Motor neuron (in vitro differentiated cells): ENCODE measurements at places on chromosomes 6 and 20.

DNA sequence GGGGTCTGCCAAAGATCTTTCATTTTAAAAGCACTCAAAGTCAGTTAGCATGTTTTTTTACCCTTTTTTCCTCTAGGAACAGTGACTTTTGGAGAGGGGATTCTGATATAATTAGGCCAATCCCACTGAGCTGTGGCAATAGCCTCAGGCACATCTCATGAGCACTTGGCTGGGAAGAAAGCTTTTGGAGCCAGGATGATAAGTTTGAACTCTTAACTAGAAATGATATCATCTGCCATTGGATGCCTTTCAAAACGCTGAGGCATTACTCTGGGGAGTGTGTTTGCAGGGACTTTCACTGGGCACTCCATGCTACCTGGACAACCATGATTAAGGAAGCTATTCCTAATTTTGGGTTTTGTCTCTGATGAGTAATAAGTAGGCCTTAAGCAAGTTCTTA is 3.7 kb downstream of the SCGN start:
- no peak for ATAC-seq

GRCh38 chr6:1068068-1068467 is 243.8 kb upstream of the FOXQ1 start:
- ATAC-seq: no peak

DNA sequence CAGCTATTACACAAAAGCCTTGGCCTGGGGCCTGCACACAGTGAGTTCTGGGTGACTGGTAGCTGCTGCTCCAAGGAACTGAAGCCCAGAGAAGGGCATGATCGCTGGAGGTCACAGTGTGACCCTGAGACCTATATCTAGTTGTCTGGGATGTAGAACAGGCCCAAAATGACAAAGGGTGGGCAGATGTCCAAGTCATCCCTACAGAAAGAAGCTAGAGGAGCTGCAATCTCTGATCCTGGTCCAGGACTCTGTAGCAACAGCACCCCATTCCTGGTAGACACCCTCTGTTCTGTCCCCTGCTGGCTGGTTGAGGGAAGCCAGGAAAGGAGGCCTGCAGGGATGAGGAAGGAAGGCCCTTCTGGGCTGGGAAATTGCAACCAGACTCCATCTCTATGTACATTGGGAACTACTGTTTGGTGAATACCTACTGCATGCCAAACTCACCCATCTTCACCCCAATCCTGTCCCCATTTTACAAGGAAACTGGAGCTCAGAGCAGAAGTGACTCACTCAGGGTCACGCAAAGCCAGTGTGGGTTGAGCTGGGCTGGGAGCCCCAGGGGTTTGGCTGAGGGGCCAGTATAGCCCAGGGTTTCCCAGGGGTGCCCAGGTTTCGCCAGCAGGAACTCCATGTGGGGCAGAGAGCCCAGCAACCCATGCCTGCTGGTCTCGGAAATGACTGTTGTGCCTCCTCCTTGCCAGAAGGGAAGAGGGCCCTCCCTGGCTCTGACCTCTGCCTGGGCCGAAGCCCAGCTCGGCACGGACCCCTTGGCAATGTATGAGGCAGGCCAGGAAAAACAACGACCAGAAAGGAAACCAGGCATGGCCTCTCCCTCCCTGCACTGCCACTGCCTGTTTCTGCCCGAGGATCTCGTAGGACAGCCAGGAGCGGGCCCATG is 44.9 kb upstream of the TLDC2 start:
- ATAC-seq: no peak

- no peak for ATAC-seq
Measured at GRCh38 chr6:116580198-116580597, 8.9 kb downstream of the RWDD1 start.

GRCh38 chr6:130320908-130321307 is 44.9 kb upstream of the TMEM200A start:
- no peak for ATAC-seq

GRCh38 chr6:89379281-89379680 is 26.8 kb upstream of the UBE2J1 start:
- ATAC-seq: no peak

DNA sequence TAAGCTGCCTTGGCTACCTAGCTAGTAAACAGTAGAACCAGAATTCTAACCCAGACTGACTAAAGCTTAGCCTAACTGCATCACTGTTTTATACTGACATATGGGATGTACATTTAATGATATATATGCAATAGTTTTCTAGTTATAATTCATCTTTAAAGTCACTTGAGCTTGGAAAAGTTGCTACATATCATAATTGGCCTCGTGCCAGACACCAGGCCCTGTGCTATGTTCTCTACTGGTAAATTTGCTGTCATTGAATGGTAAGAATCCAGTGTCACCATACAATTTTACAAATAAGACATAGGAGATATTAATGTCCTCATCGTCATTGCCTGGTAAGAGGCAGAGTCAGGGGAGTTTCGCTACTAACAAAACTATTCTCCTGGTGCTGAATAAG is 396.8 kb downstream of the CDKAL1 start:
- ATAC-seq: no peak

GRCh38 chr6:44020148-44020547 is 107.1 kb downstream of the MRPL14 start:
- ATAC-seq: no peak

DNA sequence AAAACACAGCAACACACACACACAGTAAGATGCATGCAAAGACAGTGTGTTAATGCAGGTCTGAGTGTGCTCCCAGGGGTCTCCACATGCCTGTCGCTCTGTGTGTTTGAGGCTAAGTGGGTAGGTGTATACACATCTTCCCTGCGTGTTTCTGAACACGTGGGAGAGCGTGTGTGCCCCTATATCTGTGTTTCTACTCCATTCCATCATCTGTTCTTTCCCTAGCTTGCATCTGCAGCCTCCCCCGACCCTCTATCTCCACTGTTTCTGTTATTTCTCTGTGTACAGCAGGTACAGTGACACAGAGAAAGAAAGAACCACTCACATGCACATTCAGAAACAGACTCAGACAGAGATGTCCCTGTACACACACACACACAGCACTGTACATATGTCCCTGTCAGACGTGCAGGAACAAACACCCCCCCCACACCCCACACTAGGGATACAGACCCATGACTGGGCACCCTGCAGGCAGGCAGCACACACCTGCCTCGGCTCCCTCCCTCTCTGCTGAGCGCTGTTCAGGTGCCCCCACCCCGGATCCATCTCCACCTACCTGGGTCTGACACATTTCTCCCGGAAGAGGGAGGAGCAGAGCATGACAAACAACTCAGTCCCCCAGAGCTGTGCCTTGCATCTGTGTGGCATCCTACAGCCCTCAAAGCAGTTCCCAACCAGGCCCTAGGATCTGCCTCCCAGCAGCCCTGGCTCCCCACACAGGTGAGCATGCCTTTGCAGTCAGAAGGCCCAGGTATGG is 27.6 kb downstream of the KCNK15 start:
- no peak for ATAC-seq

GRCh38 chr6:141105481-141105880 is 1027.2 kb upstream of the GJE1 start:
- ATAC-seq: peak; percentile 97

GRCh38 chr6:51513891-51514747 is 573.3 kb downstream of the PKHD1 start:
- peak; percentile 99 for ATAC-seq

DNA sequence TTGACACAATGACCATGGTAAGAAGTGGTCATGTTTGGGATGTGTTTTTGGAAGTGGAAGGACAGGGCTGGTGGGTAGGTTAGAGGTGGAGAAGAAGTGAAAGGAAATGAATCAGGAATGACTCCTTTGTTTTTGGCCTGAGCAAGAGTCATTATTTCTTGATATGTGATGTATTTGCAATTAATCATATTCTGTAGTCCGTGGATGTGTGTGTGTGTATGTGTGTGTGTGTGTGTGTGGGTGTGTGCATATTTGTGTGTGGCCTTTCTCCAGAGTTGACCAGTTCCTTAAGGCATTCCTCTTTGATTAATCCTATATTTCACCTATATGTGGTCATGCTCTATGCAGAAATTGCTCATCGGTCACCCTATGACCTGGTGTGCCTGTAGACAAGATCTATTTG is 130.7 kb downstream of the UTRN start:
- peak; percentile 18 for ATAC-seq

DNA sequence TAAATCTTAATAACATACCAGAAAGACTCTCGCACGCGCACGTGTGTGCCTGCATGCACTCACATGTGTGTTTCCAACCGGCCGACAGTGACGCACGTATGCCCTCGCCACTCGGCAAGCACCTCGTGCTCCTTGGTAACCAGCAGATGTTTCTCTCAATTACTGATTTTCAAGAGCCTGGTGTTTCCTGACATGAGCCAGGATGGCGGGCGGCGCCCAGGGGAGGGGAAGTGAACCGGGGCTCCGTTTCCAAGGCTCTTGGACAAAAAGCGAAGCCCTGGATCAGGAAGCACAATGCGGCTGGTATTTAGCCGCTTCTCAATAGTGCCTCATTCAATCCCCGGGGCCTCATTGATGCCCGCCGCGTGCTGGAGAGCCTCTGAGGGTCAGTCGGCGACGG is 37.7 kb downstream of the PMEPA1 start:
- ATAC-seq: peak; percentile 40

DNA sequence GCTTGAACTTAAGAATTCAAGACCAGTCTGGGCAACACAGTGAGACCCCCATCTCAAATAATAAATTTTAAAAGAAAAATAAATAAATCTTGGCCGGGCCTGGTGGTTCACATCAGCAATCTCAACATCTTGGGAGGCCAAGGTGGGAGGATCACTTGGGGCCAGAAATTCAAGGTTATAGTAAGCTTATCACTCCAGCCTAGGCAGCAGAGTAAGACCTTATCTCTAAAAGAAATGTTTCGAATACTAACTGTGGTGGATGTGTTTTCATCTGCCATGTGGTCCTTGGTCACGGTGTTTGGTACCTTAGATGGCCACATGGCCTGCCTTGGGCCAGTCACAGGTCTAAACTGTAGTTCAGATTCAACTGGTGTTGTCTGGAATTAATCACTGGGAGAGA is 5.8 kb downstream of the UBE2C start:
- ATAC-seq: no peak

GRCh38 chr6:121190122-121190521 is 144.2 kb downstream of the TBC1D32 start:
- no peak for ATAC-seq

DNA sequence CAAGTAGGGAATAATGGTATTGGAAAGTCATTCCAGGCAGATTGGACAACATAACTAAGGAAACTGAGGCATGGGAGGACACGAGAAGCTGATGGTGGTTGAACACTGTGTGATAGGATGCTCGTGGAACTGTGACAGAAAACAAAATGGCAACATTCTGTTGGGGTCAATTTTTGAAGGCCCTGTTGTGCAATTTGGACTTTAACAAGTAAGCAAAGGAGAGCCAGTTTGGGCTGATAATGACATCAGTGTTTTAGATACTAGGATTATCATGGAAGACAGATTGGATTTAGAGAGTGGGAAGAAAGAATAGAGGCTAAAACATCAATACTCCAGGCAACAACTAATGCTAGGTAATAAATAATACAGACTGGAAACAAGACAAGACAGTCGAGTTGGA is 53.1 kb downstream of the PRKN start:
- no peak for ATAC-seq

- ATAC-seq: no peak
Measured at GRCh38 chr6:137495703-137496336, 1.6 kb upstream of the OLIG3 start.

DNA sequence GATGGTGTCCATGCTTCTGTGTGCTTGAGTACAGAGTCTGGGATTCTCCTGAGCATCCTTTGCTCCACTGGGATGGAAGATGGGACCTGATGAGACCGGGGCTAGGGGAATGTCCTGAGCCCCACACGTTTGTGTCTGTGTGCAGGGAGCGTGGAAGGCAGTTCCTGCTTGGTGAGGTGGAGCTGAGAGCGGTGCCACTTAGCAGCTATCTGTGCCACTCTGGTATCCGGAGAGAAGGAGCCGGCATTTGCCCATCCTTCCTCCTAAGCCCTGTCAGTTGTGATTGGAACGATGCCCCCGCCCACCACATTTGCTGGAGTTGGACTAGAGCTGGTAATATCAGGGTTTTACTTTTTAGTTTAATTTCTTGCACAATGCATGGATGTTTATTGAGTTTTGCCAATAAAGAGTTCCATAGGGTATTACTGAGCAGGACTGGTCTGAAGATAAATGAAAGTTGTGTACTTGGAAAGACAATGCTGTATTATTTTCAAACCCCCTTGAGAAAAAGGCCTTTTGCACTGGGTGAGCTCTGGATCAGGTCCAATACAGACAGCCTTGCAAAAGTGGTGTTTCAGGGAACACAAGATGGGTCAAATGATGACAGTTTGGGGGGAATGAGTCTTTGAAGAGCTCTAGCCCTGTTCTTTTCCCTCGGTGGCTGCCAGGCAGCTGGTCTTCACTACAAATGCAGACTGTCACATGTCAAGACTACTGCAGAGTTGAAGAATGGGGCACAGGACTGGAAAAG is 130.8 kb downstream of the SYCP2 start:
- no peak for ATAC-seq

GRCh38 chr20:46757754-46758678 is 48.6 kb downstream of the SLC2A10 start:
- ATAC-seq: peak; percentile 79

DNA sequence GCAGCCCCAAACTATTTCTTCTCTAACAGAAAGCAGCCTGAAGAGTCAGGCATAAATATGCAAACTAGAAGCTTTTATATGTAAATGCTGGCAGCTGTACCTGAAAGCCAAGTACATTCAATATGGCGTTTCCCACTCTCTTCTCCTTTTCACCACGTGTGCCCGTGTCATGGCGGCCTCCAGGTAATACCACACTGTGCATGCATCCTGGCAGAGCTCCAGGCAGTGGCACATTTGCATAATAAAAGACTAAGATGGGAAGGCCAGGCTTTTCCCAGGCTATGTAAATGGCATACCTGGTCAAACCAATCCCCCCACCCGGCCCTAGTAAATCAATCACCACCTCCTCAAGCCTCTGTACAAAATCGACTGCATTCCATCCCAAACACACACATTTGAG is 120.6 kb downstream of the MMUT start:
- no peak for ATAC-seq

GRCh38 chr20:37527638-37528445 is at the start of gene BLCAP:
TSS of gene BLCAP (minus strand) at chr20:37527876. CDS start at chr20:37519174, 8,702 bp downstream.
- peak; percentile 92 for ATAC-seq

GRCh38 chr20:44542890-44543289 is 21.0 kb upstream of the SERINC3 start:
- no peak for ATAC-seq

- no peak for ATAC-seq
Measured at GRCh38 chr6:41984623-41985022, 43.0 kb upstream of the CCND3 start.

GRCh38 chr6:168499045-168499650 is 58.2 kb downstream of the SMOC2 start:
- ATAC-seq: no peak

- no peak for ATAC-seq
Measured at GRCh38 chr6:137087902-137088301, 43.1 kb upstream of the IL20RA start.

- peak; percentile 57 for ATAC-seq
Measured at GRCh38 chr6:158506601-158507000, 53.3 kb upstream of the TMEM181 start.

DNA sequence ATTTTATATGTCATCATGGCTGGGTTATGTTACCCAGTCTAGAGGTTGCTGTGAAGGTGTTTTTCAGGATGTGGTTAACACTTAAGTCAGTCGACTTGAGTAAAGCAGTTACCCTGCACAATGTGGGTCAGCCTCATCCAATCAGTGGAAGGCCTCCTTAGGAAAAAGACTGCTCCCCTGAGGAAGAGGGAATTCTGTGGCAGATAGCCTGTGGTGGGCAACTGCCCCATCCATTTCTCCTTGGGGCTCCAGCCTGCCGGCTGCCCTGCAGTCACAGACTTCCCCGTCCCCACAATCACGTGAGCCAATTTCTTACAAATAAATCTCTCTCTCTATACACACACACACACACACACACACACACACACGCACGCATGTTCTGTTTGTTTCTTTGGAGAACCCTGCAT is 34.5 kb upstream of the MPC1 start:
- ATAC-seq: no peak

- ATAC-seq: peak; percentile 95
Measured at GRCh38 chr6:100464903-100465700, at the start of gene SIM1. TSS of gene SIM1 (minus strand) at chr6:100464921. CDS start at chr6:100463468, 1,453 bp downstream.
